ENCODE measurements at places on chromosomes 11 and 22.
A peak's percentile ranks its signal among the peaks of the same experiment; 100 is the strongest.

- DNase-seq = no peak
These were observed 1.8 kb upstream of the DDB2 start for GRCh38 chr11:47212938-47213337.

- DNase-seq = peak; percentile 26
These were observed 469.8 kb upstream of the KIRREL3 start for GRCh38 chr11:127470306-127470884.

GRCh38 chr22:17972385-17973191 is 51.8 kb downstream of the MICAL3 start:
- no peak for DNase-seq

DNA sequence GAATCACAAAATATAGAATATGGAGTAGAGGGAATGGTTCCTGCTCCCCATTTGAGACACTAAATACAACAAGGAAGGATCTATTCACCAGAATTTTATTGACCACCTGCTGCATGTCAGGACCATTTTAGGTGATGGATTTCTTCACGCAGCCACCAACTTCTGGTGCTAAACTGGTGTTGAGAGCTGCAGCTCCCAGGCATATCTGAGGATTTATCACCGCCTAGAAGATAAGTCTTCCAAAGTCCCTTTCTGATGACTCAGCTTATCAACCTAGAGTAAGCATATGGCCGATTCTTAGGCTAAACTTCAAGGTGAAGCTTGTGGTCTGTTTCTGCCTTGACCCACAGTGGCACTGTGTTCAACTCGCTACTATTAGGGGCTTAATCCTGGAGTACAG is 6.7 kb downstream of the DDI1 start:
- DNase-seq = no peak

DNA sequence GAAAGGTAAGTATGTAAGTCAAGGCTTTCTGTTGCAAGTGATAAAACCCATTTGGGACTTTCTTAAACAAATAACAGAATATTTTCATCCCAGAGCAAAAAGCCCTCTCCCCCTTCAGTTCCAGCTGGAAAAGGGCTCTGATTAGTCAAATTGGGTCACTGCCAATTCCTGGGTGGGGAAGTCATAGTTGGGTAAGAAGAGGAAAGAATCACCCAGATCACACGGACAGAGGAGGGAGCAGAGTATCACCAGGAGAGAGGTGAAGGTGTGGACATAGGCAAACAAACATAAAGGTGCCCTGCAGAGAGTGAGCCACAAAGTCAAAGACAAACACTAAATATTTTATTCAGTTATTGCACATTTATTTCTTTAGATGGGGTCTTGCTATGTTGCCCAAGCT is 36.3 kb upstream of the SORL1 start:
- DNase-seq = no peak

GRCh38 chr22:43236411-43237166 is 49.7 kb upstream of the TTLL12 start:
- no peak for DNase-seq

GRCh38 chr22:19129871-19130270 is 1.2 kb upstream of the TSSK2 start:
- DNase-seq = no peak

- no peak for DNase-seq
These were observed 50.5 kb downstream of the CLTCL1 start for GRCh38 chr22:19240813-19241592.

DNA sequence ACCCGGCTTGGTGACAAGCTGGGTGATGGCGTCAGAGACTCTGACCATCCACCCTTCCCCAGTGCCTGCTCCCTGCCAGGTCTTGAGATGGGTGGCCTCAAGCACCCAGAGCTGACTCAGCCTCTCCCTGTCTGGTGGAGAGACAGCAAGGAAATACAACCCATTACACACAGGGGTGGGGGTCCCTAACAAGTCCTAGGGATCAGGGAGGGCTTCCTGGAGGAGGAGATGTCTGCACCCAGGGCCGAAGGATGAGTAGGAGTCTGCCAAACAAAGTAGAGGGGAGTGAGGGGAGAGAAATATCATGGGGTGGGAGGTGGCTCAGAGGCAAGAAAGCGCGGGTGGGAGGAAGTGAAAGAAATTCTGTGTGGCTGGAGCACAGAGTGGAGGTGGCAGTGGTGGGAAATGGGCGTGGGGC is 6.8 kb downstream of the MAFF start:
- DNase-seq = no peak

- no peak for DNase-seq
These were observed 138.9 kb downstream of the DDX10 start for GRCh38 chr11:108803776-108804175.

- DNase-seq = no peak
These were observed 157.6 kb downstream of the PGR start for GRCh38 chr11:100972046-100972445.

GRCh38 chr11:64237484-64237951 is 3.1 kb downstream of the VEGFB start:
- no peak for DNase-seq

- DNase-seq = no peak
These were observed 352.8 kb upstream of the NARS2 start for GRCh38 chr11:78927511-78927910.

GRCh38 chr22:47199261-47199978 is 437.0 kb downstream of the TBC1D22A start:
- no peak for DNase-seq

GRCh38 chr11:68932933-68933577 is 29.4 kb downstream of the IGHMBP2 start:
- no peak for DNase-seq

DNA sequence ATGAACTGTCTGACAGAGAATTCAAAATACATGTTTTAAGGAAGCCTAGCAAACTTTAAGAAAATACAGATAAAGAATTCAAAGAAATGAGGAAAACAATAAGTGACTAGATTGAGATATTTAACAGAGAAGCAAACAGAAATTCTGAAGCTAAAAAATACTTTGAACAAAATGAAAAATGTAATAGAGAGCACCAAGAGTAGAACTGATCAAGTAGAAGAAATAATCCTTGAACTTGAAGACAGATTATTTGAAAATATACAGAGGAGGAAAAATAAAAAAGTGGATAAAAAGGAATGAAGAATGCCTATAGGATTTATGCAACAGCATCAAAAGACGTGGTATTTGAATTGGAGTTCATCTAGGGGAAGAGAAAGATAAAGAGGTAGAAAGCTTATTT is 101.9 kb upstream of the OR4B1 start:
- no peak for DNase-seq

DNA sequence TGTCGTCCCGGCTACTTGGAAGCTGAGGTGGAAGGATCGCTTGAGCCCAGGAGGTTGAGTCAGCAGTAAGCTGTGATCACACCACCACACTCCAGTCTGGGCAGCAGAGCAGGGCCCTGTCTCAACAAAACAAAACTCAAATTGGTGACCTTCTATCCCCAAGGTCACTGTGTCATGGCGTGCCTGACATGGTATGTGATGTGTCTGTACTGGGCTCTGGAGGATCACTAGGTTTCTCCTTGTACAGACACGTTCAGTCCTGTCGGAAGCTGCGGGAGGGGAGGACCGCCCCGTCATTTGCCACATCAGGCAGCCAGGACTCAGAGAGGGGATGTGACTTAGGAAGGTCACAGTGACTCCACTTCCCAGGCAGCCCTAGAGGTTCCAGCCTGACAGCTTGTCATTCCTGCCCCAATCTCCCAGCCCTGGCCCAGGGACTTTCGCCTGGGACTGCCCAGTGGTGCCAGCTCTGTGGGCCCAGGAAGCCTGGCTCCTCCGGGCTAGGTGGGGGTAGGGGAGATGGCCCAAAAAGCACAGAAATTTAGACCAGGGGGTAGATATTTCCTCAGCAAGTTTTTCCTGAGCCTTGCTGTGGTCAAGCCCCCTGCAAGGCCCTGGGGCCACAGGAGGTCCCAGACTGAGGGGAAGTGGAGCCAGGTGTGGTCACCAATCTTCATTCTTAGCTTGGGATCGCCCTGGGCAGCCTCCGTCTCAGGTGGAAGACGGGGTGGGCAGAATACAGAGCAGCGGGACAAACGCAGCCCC is 53.2 kb downstream of the TRIOBP start:
- no peak for DNase-seq

DNA sequence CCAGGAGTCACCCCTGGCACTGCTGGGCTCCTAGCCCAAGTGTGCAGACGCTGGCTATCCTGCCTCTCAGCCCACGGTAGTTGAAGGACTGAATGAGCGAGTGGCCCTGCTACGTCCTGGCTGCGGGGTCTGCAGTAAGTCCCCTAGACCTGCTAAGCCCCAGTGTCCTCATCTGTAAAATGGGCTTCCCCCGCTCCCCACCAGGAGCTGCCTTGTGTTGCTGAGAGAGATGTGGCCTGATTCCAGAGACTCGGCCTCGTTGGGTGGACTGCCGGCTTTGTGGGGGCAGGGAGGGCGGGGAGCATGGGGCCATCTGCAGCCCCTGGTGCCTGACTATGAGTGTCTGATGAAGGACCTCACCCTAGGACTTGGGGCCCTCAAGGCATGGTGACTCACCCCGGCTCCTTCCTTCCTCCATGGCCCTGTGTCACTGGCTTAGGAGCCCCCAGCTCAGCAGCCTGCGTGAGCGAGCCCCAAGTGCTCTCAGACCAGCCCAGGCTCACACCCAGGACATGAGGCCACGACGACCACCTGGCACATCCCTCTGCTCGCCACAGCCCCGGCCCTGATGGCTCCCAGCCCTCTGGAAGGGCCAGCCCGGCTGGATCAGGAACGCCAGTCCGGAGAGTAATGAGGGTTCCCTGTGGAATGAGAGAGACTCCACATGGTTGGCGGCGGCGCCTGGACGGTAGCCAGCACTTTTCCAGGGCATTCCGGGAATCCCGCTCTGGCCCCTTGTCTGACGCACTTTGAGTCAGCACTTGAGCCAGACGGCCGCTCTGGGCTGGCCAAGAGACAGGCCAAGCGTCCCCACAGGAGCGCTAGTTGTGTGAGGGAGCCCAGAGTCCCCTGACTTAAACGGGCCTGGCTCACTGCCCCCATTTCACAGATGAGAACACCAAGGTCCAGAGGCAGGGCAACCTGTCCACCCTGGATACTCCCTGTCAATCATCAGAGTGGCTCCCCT is 50.5 kb upstream of the SHISAL1 start:
- DNase-seq = no peak

DNA sequence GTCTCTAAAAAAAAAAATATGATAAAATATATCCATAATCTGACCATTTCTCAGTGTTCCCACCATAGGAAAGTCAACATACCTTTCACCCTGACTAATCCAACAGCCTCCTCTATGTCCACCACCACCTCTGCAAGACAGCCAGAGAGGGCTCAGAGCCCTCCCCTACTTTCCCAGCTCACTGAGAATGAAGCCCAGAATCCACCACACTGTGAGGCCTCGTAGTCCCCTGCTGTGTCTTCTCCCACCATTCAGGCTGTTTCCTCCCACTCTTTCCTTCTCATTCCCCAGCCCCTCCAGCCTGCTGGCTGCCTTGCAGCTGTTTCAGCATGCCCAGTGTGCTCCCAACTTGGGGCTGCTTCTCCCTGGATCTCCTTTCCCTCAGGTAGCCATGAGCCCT is 27.0 kb downstream of the SGSM3 start:
- DNase-seq = no peak

GRCh38 chr22:50184004-50184901 is 1.5 kb upstream of the TRABD start:
- no peak for DNase-seq

DNA sequence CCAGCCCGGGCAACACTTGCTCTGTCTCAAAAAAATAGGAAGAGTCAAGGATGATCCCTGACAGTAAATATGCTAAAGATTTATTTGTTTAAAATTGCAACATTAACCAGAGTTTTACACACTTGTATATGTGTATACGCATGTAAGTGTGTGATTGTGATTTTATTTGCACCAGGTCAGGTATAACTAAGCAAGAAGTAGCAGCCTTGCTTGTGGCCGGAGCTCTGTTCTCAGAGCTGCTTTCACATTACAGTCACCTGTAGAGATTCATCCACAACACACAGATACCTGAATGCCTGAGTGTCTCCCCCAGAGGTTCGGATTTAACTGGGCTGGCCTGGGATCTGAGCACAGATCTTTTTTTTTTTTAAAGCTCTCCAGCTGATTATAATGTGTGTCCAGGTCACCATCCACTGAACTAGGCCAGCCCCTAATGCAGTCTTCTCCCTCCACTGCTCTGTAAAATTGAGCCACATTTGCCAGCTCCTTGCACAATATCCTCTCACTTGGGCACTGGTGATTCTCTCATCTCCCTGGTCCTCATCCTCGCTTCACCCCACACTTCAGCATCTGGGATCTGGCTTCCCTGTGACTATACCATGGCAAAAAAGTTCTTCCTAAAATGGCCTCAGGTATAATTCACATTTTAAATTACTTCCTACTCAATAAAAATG is 48.3 kb downstream of the LIF start:
- no peak for DNase-seq

- DNase-seq = no peak
These were observed 149.8 kb downstream of the TTC17 start for GRCh38 chr11:43508511-43508918.

DNA sequence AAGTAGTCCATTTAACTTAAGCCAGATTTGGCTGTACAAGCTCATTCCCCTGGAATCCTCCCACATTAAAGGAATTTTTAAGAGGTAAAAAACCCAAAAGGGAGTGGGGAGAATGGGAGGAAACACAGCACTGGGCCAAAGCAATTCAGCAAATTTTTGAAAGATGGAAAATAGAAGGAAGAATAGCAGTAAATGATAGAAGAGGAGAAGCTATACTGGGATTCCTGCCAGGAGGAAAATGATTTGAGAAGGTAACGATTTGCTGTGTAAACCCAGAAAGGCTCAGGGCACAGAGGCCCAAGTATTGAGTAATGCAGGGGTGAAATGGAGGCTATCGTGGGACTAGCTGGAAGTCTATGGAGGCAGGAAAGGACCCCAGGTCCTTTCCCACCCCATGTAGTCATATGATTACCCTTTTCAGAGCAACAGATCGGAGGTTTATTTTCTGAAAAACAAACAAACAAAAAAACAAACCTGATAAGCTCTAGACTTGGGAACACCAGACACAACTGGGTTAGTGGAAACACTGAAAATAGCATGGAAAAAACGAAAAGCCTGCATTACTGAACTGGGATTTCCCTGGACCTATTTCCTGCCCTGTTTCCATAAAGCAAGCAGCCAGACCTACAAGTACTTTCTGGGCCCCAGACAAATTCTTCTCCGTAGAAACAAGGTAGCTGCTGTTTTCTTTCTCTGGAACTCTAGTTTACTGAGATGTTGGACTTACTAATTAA is 140.0 kb downstream of the SWAP70 start:
- DNase-seq = no peak

GRCh38 chr11:126716456-126717083 is 284.0 kb downstream of the KIRREL3 start:
- DNase-seq = peak; percentile 55

DNA sequence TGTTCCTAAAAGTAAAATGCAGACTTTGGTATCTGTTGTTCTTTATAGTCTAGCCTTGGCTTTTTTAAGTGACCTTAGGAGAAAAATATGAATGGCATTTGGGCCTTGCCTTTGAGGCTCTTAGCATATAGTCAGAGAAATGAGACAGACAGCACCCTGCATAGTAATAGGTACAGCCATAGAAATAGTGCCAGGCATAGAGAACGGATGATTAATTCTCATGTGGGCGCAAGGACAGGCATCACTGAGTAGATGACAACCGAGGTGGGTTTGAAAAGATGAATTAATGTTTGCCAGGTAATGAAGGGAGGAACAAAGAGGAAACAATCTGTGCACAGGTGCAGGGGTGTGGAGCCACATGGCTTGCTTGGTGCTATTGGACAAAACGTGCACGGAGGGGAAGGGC is 90.5 kb downstream of the BMAL1 start:
- no peak for DNase-seq

GRCh38 chr11:29161191-29161590 is 855.6 kb downstream of the KCNA4 start:
- no peak for DNase-seq

GRCh38 chr11:103254123-103254522 is 144.9 kb downstream of the DYNC2H1 start:
- DNase-seq = no peak

GRCh38 chr11:2681408-2682145 is 18.2 kb downstream of the KCNQ1OT1 start:
- DNase-seq = no peak

All from activated CD4-positive, alpha-beta T cell treated with anti-CD3 and anti-CD28 coated beads, Interleukin-10, Interleukin-2, amounts not matched to agents 100 ng/mL and 50 ng/mL, durations not matched to agents 16 hours and 8 hours (primary cell).